Suppressor macrophage (primary cell): ENCODE measurements at places on chromosomes 6 and 20.

- DNase-seq: no peak
Measured at GRCh38 chr6:27119761-27120160, 127.7 kb upstream of the PRSS16 start.

- no peak for DNase-seq
Measured at GRCh38 chr20:38672504-38672903, 51.8 kb upstream of the SLC32A1 start.

DNA sequence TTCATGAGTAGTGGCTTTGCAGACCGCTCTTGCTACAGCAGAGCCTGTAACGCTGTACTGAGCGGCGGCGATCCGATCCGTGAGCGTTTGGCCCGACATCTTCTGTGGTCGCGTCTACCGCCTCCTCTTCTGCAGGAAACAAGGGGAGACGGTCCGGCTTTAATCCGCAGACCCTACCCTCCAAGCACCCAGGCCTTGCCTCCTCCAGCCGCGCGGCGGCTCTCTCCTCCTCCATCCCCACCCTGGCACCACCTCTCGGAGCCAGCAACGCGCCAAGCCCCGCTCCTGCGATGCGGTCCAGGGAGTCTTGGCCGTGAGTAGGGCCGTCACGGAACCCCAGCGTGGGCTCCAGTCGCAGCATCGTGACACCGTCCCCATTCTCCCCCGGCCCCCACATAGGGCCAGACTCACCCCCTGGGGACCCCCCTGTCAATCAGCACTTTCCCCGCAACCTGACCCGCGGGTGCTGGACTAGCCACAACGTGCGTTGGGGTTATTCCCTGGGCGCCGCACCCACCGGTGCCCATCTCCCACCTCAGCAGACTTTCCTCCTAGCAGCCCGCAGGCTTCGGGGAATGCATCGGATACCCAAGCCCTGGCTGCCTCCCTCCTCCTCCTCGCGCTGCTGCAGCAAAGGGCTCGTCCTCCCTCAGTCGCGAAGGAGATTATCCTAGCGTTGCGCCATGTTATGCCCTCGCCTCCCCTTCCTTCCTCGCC lies 914 bp downstream of the SNAP91 start:
- DNase-seq: no peak

DNA sequence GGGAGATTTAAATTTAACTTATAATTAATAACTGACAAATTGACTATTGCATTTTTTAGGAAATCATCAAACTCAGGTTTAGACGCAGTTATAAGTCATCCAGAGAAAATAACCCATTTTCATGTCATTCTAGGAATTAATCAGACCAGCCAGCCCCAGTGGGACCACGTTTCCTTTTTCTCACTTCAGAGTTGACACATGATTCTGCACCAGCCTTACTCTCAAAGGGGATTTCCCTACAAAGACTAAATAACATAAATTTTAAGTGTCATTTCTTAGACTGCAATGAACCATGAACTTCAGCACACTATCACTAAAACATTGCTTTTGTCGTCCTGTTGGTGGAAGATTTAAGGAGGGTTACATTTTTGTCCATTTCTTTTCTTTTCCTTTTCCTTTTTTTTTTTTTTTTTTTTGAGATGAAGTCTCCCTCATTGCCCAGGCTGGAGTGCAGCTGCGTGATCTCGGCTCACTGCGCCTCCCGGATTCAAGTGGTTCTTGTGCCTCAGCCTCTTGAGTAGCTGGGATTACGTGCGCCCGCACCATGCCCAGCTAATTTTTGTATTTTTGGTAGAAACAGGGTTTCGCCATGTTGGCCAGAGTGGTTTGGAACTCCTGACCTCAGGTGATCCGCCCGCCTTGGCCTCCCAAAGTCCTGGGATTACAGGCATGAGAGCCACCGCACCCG lies 3.6 kb downstream of the IPCEF1 start:
- peak; percentile 73 for DNase-seq

DNA sequence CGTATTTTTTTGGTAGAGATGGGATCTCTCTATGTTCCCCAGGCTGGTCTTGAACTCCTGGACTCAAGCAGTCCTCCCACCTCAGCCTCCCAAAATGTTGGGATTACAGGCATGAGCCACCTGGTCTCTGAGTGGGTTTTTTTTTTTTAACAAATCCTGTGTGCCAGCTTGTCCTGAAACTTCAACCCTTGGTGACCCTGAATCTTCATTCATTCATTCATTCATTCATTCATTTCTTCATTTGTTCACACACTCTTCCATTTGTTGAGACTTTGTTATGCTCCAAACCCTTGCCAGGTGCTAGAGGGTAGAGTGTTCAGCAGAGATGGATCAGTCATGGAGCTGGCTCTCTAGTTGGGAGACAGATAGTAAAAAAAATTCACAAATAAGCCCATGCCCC lies 12.0 kb upstream of the VAPB start:
- DNase-seq: no peak

GRCh38 chr6:14500809-14501208 lies 383.2 kb downstream of the CD83 start:
- DNase-seq: no peak

DNA sequence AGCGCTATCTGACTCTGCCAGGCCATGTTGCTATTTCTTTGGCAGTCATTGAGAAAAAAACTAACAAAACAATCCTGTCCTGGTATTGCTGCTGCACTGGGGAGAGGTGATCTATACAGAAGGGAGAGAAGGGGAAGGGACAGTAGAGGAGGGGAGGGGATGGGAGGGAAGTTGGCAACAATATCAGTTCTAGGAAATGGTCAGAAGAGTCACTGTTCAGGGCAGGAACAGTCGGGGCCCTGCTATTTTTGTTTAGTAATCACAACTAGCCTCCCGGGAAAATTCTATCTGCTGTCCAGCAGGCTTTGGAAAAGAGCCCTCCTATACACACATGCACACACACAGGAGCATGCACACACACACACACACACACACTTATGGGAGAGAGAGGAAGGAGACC lies 142.3 kb upstream of the CARMIL1 start:
- DNase-seq: no peak

GRCh38 chr6:154491567-154492470 lies 18.7 kb downstream of the CNKSR3 start:
- DNase-seq: no peak

- DNase-seq: no peak
Measured at GRCh38 chr6:147653631-147654030, 145.1 kb downstream of the SAMD5 start.

DNA sequence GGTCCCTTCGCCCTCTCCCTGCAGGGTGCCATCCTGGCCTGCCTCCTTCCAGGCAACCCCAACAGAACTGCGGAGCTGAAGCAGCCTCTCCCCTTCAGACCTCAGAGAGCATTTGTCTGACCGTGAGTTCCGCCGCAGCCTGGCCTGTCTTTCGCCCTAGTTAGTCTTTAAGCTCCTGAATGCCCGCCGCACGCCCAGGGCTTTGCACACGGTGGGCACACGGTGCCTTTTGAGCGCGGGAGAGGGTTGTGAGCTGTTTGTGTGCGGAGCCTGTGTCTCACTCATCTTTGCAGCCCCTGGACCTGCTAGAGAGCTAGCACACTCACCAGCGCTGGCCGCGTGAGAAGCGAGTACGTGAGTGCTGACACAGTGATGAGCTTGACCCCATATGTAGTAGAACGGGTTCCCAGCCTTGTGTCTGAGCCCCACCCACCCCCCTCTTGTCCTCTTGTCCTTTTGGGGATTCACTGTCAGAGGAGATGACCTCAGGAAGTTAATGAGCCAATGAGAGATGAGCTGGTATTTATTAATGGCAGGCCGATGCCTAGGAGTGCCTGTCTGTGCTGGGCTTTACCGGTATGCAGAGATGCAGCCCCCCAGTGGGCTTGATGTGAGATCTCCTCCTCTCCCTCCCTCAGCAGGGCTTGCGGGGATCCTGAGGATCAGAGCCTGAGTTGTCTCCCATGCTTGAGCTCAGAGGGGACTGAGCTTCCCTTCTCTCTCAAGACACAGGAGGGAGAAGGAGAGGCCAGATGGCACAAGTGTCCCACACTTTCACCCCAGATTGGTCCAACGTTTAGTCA lies 249.2 kb downstream of the FARS2 start:
- DNase-seq: no peak

DNA sequence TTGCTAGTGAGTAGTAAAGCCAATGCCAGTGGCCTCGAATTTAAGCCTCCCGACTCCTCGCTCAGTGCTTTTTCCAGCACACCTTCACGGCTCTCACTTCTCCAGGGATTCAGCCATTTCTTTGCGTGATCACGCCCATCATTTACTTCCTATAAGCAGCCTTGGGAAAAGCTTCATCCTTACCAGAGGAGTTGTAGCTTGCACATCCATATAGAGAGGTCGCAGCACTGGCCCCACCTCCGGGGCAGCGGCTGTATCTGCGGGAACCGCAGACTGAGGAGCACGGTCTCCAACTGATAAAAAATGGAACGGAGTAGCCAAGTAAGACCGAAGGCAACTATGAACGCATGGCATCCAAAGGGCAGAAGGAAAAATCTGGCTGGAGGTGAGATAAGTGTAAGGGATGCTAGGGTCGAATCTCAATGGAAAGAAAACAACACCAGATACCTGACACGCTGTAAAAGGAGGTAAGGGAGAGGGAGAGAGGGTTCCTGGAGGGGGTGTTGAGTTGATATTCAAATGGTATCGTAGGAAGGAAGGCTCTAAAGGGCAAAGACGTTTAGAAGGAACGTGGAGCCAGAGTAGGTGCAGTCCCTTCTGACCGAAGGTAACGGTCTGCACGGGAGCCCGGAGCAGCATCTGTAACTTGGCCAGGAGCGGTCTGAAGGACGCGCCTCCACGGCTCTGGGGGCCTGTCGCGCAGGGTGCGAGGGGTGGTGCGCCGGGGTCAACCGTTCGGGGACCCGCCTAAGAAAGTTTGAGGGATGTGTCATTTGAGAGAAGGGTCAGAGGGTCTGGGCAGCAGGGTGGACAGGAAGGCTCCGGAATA lies 640 bp downstream of the NFS1 start:
- no peak for DNase-seq
